Keratinocyte (primary cell): ENCODE measurements at places on chromosomes 16 and 17.

DNA sequence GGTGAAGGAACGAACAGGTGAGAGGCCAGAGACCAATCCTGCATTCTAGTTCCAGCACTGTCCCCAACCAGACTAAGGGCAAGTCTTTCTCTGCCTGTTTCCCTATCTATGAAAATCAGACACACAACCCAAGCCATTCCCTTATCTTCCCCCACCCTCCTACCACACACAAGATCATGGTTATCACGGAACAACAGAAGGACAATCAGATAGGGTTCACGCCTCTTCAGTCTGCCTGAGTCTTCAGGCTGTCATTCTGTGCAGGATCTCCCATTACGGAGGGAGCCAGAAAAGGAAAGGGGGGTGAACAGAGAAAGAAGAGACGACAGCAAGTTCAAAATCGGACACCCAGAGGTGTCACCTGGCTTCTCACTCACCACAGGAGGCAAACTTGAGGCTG is 11.1 kb downstream of the TLE7 start:
- DNase-seq = no peak

DNA sequence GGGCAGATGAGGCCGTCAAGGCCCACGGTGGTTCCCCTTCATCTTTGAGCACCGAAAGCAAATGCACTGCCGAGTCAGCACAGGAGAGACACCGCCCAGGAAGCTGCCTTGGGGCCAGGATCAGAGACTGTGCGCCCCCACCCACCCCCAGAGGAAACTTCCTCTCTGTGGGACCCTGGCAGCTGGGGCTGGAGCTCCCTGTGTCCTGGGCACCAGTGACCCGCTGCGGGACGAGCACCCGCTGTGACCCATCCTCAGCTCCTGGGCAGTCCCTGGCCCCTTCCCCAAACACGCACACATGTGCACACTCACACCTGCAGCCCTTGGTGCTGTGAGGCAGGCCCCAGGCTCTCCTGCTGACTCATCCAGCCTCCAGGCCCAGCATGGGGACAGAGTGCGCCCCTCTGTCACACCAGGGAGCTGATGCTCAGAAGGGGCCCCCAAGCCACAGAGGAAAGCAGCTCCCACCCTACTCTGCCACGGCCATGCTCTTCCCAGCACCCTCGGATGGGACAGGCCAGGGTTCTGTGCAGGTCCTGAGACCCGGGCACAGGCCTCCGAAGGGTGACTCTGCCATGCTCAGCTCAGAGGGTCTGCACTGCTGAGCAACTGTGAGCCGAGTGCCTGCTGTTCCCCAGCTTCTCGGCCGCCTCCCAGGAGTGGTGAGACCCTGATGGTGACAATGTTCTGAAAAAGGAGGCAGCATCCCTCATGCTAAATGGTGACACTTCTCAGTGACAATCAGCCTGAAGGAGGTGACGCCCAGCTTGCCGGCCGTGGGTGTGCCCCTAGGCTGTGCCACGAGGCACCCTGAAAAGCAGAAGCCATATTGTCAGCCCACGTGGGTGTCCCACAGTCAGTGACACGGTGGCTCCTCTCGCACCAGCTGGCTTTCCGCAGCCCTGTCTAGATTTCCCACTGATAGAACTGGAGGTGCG is 3.6 kb downstream of the PIEZO1 start:
- DNase-seq = no peak

DNA sequence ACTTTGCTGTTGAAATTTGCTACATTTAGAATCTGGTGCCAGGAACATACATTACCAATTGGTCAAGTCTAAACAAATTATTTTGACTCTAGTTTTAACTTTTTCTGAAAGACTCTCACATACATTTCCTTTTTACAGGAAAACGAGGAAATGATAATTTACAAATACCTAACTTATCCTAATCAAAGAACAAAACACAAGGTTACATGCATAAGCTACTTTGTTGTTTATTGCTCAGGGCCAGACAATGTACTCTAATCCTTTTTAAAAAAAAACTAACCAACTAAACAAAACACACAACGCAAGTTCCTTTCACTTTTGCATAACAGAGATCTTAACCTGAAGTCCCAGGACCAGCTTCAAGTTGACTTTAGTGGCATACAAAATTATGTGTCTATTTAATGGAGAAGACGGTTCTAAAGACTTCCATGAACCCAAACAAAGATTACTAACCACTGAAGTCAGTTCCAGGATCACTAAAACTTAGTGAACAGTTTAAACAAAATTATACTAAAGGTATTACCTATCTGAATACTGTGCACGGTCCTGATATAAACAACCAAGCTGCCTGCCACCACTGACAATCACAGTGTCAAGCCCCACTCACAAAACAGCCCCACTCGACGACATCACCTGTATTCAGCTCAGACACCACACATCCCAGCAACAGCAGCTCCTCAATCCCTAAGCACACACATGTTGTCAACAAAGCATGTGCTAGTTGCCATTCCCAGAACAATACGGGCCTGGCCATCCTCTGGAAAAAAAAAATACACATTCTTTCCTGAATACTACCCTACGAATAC is 1.9 kb downstream of the ZNF652 start:
- DNase-seq = no peak

DNA sequence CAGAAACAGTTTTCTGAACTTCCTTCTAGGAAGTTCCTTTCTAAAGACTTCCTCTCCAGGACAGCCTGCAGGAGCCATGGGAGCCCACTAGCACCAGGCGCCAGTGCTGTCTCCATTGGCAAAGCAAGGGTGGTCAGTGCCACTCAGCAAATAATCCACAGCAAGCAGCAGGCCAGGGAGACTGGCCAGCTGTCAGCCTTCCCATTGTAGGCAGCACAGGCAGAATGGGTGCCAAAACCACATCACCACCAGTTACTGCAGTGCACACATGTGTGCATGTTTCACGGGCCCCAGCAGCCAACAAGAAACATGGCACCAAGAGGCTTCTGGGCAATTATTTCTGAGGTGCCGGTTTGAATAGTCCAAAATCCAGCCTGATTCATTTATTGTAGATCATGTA is 26.7 kb downstream of the DNASE1 start:
- no peak for DNase-seq

- no peak for DNase-seq
Observed at GRCh38 chr17:27247958-27248342, 46.0 kb upstream of the WSB1 start.

- DNase-seq = no peak
Observed at GRCh38 chr17:37512442-37513068, 22.9 kb downstream of the DUSP14 start.

DNA sequence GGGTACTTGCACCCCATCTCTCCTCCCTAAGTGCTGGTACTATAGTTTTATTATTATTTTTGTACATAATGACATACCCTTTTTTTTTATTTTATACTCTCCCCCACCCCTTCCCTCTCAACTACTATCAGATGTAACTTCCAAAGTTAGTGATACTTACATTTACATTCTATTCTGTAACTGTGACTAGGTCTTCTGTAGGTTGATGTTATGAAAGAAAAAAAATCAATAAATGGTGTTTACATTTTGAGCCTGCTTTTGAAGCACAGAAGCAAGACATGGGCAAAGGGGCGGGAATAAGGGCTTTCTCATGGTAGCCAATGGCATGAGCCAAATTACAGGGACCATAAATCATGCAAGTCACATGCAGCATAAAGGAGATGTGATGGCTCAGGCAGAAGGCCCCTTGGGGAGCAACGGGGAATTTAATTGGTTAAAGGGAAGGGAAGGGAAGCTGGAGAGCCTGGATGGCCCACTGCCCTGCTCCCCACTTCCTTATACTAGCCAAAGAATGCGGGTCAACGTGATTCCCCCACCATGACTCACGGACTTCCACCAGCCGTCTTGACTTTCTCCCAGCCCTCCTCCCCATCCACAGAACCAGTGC is 2.4 kb upstream of the ACSF2 start:
- DNase-seq = peak; percentile 69

GRCh38 chr16:63323722-63324705 is 1287.8 kb upstream of the CDH8 start:
- DNase-seq = no peak

DNA sequence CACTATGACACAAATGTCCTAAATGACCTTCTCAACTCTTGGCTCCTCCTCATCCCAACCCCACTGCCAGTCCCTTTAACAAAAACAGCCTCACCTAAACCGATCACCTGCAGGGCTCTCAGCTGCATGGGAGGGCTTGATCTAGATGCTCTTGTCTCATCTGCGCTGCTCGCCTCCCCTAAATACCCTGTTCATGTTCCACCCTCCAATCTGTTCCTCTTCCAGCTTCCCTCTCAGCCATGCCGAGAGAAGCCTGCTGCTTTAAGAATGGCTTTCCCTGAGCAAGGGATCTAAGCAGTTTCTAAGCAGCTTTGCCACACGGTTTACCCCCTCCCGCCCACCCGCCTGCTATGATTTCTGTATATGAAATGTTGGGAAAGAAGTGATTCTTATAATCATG is 23.7 kb downstream of the PIPOX start:
- DNase-seq = no peak

DNA sequence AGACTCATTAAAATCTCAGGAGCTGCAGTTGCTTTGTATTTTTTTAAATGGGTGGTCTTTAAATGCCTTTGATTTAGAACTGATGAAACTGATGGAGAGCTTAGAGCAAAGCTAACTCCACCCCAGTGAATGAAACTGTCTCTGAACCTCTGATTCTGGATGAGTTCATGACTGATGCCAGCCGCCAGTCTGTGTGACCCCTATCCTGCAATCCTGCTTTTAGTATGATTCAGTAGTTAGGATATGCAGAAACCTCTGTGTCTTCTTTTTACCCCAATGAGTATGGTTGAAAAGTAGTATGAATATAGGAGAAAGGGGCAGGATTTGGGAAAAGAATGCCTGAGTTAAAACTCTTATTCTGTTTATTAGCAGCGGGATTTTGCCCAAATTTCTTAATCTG is 12.3 kb upstream of the SALL1 start:
- no peak for DNase-seq

- DNase-seq = no peak
Observed at GRCh38 chr17:77117415-77117814, 23.4 kb upstream of the SEC14L1 start.

DNA sequence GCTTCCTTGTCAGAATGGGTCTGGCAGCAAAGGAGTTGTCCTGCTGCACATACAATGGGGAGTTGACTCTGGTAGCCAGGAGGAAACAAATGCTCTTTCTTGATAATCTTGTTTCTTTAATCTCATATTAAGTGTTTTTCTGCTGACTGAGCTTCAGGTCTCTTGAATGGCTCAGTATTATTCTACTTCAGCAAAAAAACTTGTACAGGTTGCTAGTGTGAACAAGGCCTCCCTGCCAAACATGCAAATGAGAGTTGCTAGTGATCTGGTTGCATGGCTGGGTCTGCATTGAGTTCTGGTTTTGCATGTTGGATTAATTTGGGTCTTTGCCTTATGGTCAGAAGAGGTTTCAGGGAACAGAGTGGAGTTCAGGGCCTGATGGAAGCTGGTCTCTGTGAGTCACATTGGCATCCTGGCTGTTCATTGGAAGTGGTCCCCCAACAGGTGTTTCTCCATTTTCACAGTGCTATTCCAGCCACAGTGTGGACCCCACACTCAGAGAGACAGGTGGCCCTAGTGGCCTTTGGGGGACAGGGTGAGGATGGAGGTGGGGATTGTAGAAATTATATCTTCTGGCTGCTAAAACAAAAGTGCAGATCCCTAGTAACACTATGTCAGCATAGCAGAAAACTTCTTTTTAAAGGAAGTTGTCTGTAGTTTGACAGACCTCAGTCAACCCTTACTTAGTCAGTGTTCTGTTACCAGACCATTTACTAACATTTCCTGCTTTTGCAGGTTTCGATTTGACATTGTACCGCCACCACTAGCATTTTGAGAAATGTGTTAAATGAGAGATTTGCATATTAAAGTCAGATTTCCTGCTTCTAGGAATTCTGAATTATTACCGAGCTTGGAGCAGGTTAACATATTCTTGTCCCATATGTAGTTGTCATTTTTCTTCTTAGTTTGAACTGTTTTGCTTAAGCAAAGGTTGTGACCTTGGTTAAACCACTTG is 47.1 kb downstream of the EPN2 start:
- DNase-seq = no peak

DNA sequence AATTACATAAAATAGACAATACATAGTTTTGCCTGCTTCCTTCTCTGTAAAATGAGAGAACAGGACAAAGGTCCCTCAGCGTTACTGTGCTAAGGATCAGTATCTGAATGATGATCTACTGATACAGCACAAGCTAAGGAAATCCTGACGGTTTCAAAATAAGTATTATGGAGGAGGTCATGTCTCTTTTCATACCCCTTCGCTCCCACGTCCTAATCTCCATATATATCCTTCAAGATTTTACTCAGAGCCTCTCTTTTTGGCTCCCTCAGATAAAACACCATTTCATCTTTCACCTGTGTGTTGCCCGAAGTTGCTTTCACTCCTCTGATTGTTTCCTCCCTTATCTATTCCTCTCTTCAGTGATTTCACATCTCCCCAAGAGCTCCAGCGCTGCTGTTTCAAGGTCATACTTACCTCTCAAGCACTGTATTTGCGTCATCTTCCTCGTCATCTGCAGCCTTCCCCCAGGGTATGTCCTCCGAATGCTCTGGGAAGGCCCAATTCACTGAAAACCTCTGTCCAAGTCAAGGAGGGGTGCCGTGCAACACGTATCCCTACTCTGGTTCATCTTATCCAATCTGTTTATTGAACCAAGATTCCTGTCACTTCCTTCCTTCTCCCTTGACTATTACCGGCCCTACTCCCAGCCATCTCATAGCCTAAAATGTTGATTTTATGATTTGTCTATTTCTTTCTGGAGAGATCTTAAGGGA is 1.2 kb upstream of the BLTP2 start:
- DNase-seq = no peak

- no peak for DNase-seq
Observed at GRCh38 chr17:50919321-50920040, 53.3 kb upstream of the TOB1 start.

DNA sequence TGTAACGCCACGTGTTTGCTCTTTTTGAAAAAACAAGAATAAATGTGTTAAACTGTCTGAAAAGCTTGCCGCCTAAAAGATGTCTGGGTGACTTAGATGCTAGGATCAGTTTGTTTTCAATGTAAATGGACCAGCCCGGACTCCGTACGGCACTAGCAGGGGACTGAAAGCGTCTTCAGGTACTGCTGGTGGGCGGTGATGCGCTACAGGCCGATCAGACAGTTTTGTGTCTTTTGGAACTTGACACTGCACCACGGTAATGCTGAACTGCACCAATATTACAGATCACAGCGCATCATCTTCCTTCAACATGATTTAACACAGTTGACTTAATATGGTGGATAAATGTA is 727 bp upstream of the MBTPS1 start:
- no peak for DNase-seq
